Lower lobe of right lung (tissue), 2 donors: ENCODE measurements at places on chromosomes 4 and X.

- DNase-seq, result no peak
Observed at GRCh38 chr4:163109967-163110366, 56.7 kb downstream of the NAF1 start.

DNA sequence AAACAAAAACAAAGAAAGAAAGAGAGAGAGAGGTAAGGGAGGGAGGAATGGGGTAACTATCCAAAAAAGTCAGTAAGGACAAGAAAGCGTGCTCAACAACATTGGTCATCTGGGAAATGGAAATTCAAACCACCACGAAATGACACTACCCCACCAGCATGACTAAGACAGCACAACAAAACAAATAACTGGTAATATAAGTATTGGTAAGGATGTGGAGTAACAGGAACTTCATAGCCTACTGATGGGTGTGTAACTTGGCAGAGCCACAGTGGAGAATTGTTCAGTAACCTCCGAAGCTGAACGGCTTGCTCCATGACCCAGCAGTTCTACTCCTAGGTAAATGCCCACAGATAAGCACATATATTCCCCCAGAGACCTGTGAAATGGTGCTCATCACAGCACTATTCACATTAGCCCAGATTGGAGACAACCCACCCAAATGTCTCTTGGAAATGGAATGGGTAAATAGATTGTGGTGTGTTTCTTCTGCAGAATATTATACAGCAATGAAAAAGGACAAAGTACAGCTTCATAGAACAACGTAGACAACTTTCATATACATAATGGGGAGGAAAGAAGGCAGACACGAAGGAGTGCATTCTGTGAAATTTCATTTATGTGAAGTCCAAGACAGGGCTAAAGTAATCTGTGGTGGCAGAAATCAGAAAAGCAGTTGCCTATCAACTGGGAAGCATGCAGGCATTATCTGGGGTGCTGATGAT is 95.5 kb upstream of the ATP6AP2 start:
- DNase-seq, result no peak

DNA sequence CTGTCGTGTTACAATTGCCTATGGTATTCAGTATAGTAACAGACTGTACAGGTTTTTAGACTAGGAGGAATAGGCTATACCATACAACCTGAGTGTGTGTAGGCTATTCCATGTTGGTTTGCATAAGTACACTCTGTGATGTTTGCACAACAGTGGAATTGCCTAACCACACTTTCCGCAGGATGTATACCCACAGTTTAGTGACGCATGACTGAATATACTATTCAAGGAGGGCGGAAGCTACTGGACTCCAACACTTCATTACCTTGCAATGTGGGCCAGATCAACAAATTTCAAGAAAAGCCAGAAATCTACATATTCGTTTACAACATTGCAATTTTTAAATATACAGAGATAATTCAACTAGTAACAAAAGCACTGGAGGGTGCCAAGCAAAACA is 317.2 kb downstream of the PDGFC start:
- DNase-seq, result no peak

GRCh38 chrX:37860721-37861120 is 13.3 kb upstream of the DYNLT3 start:
- no peak for DNase-seq

- DNase-seq, result peak; percentile 51
Observed at GRCh38 chr4:30717208-30718020, 2.8 kb upstream of the PCDH7 start.

- DNase-seq, result no peak
Observed at GRCh38 chrX:84363663-84364062, 138.6 kb downstream of the HDX start.

GRCh38 chrX:40938423-40938822 is 146.8 kb upstream of the USP9X start:
- DNase-seq, result no peak

GRCh38 chr4:71210823-71211222 is 128.0 kb upstream of the SLC4A4 start:
- no peak for DNase-seq

GRCh38 chr4:15234856-15235126 is 193.0 kb upstream of the C1QTNF7 start:
- DNase-seq, result no peak

DNA sequence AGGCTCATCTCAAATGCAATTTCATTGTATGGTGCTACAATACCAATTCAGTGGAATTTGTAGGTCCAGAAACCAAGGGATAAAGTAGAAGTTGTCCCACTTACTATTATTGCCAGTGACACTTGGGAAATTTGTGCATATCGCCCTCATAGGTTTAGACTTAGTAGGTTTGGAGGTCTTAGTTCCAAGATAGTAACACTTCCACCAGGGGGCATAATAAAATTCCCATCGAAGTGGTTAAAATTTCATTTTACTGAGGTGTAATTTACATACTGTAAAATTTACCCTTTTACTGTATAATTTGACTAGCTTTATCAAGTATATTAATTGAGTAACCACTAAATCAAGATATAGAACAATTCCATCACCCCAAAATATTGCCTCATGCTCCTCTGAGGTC is 174.6 kb downstream of the INPP4B start:
- DNase-seq, result no peak

DNA sequence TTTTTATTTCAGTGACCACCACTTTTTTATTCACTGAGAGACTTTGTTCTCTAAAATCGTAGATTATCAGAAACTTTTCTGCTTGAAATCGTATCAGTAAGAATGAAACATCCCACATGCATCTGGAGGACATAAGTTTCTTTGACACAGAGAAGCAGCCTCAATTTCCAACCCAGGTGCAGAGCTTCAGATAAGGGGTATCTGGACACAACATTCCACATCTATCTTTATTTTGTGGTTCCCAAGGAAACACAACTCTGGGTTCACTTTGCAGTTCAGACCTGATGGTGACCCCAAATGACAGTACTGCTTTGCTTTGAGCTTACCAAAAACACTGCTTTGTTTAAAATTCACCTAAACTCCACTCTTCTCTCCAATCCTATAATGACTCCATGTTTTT is 1.3 kb upstream of the CLCN5 start:
- no peak for DNase-seq

DNA sequence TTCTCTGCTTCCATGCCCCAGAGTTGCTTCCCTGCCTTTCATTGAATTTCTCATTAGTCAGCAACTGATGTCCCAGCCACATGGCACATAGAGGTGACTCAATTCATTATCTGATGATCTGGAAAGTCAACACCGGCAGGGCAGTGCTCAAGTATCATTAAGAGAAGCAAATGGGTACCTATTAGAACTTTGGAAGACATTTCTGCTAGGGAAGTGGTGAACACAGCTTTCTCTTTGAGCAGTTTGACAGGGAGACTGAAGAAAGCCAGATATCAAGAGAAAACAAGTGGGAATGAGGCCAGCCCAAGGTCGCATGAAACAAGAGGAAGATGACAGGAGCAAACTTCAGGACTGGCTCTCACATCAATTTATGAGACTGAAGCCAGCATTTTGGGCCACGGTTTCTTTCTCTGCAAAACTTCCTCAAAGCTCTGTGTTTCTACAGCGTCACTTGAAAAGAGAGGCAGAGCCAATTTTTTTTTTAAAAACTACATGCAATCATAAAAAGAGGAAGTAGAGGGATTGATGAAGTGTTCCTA is 108.3 kb upstream of the RPS6KA3 start:
- DNase-seq, result no peak

DNA sequence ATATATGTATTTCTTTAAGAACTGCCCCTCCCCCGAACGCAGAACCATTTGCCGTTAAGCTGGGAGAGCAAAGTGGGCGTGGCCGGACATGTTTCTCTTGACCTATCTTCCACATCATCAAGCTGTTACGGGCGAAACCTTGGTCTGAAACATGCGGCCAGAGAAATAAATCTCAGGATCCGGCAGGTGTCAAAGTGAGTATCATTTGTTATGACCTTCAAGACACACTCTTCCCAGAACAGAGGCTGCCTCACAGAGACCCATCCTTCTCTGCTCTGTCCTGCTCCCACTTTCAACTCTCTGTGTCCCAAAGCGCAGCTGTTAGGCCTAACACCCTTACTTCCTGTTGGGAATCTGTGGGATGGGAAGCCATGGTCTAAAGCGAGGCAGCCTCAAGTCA is at the start of gene MAGEB18:
TSS of gene MAGEB18 (plus strand) at position 70 of the 400 bp plus-strand sequence. CDS start 643 bp downstream, outside the sequence.
- DNase-seq, result no peak

DNA sequence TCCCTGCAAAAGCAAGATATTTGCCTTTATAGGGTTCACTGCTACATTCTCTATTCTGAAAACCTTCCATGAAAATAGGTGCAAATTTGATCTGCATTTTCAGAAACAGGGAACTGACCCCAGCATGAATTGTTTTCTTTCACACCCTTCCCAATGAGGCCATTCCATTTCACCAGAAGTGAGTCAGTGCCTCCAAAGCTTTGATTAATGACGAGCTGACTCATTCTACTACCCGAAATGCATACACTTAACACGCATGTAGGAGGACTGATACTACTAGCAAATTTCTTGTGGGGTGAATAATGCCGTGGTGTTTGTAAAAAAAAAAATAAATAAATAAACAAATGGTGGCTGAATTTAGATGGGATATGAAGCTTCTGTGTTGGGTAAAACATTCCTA is 146.9 kb upstream of the FGF13 start:
- DNase-seq, result no peak

DNA sequence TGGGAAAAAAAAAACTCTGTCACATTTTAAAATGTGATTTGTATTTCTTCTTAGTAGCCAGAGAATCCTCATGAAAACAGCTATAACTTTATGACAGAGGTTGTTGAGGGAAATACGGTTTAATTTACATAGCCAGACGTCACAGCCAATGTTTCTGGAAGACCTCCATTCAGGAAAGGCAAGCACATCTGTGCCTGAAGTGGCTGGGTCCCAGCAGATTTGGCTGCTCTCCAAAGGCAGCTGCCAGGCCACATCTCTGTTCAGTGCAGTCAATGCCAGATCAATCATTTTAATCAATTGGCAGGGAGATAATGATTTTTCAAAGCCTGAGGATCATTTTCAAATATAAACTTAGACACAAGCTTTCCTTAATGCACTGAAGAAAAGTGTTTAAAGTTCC is 86.5 kb upstream of the ZIC3 start:
- DNase-seq, result no peak

DNA sequence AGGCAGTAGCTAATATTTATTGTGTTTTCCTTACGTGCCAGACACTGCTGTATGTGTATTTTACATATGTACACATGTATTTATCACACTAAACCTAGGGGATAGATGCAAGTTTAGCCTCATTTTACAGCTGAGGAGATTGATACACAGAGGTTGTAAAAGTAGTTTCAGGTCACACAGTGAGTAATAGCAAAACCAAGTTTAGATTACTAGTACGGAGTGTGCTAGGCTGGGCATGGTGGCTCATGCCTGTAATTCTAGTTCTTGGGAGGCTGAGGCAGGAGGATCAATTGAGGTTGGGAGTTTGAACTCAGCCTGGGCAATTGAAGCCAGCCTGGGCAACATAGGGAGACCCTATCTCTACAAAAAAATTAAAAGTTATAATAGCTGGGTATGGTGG is 701.1 kb upstream of the ATOH1 start:
- no peak for DNase-seq

GRCh38 chr4:14237911-14238310 is 610.4 kb upstream of the BOD1L1 start:
- DNase-seq, result no peak
